Astrocyte (in vitro differentiated cells and primary cell): ENCODE measurements at places on chromosomes 4 and X. TPM values are rescaled to one million over a fixed set of nuclear protein-coding genes. Genes with fewer than 3 reads are reported as not detected.

Gene OTOP1
- not detected in 2 replicates for total RNA-seq

- H3K4me3 ChIP-seq: peak overlapping the region; percentile 11
- H3K36me3 ChIP-seq: no peaks in the 10 kb centered on the region
- H3K4me1 ChIP-seq: peaks cover 32% of the 10 kb centered on the region
- no peaks in the 10 kb centered on the region for H3K27me3 ChIP-seq
- H3K27ac ChIP-seq: peak overlapping the region; percentile 87
These were observed 22.9 kb downstream of the FHL1 start for GRCh38 chrX:136170139-136170800.

Gene RFC1
- 32.7 and 40.2 TPM in 2 replicates for total RNA-seq

GRCh38 chr4:158769175-158769921 lies 522 bp downstream of the FNIP2 start:
- H3K4me1 ChIP-seq: peaks cover 12% of the 10 kb centered on the region
- no peaks in the 10 kb centered on the region for H3K27me3 ChIP-seq
